NCI-H1105 treated with DMSO at 0.1 percent for 48 hours (cell line): ENCODE measurements at places on chromosomes 11 and 22.

DNA sequence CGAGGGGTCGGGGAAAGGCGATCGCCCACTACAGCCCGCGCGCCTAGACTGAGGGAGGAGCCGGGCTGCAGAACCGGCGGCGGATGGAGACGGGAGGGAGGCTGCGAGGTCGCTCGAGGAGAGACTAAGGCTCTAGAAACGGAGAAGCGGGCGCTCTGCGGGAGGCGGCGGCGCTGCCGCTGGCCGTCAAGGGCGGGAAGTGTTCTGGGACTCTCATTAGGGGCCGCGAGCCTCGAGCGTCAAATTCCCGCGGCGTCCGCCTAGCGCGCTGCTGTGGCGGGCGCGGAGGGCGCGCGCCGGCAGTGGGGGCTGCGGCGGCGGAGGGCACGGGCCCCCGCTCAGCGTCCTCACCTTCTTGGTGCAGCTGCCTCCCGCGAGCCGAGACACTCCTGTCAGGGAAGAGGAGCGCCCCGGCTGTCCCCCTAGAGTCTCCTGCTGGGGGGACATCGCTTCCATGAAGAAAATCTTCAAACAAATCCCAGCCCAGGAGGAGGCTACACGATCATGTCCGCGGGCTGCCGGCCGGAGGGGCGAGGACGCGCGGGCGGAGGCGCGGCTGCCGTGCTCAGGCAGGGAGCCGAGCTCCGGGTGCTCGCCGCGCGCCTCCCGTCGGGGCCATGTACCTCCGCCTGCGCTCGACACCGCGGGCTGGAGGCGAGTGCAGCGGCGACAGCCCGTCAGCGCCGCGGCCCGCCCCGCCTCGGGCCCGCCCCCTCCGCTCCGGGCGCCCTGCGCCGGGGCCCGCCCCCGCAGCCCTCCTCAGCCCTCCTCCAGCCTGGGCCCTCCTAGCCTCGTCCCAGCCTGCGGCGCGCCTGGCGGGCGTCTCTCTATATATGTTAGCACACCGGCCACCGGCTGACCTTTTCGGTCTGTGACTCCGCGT, at the start of gene ARHGAP20:
Gene ARHGAP20 (minus strand): TSS at position 662 of the 883 bp plus-strand sequence. CDS start 206 bp downstream, at position 456.
- peak; percentile 53 for DNase-seq

- no peak for DNase-seq
These were observed 35.9 kb upstream of the MMP20 start for GRCh38 chr11:102661040-102661439.

DNA sequence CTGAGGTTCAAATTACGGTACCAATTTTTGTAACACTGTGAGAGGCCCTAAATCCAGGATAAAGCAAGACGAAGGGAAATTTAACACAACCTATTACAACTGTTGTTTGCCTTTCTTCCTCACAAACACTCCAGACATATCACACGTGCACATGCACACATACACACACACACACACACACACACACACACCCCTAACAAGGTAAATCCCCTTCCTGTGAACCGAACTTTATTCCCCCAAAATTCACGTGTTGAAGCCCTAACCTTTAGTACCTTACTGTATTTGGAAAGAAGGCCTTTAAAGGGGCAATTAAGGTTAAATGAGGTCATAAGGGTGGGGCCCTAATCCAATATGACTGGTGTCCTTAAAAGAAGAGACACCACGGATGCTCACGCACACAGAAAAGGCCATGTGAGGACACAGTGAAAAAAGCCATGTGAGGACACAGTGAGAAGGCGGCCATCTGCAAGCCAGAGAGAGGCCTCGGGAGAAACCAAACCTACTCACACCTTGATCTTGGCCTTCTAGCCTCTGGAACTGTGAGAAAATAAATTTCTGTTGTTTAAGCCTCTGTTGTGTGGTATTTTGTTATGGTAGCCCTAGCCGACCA, 1.8 kb downstream of the SERGEF start:
- no peak for DNase-seq

GRCh38 chr11:13259374-13259773, 18.2 kb upstream of the BMAL1 start:
- no peak for DNase-seq

GRCh38 chr11:115199481-115200069, 304.6 kb downstream of the CADM1 start:
- no peak for DNase-seq

GRCh38 chr11:60810569-60810968, 25.4 kb downstream of the MS4A10 start:
- no peak for DNase-seq

- DNase-seq = no peak
These were observed 48.9 kb downstream of the CDPF1 start for GRCh38 chr22:46201059-46201757.

- no peak for DNase-seq
These were observed 245.6 kb downstream of the BLID start for GRCh38 chr11:121870206-121871045.

DNA sequence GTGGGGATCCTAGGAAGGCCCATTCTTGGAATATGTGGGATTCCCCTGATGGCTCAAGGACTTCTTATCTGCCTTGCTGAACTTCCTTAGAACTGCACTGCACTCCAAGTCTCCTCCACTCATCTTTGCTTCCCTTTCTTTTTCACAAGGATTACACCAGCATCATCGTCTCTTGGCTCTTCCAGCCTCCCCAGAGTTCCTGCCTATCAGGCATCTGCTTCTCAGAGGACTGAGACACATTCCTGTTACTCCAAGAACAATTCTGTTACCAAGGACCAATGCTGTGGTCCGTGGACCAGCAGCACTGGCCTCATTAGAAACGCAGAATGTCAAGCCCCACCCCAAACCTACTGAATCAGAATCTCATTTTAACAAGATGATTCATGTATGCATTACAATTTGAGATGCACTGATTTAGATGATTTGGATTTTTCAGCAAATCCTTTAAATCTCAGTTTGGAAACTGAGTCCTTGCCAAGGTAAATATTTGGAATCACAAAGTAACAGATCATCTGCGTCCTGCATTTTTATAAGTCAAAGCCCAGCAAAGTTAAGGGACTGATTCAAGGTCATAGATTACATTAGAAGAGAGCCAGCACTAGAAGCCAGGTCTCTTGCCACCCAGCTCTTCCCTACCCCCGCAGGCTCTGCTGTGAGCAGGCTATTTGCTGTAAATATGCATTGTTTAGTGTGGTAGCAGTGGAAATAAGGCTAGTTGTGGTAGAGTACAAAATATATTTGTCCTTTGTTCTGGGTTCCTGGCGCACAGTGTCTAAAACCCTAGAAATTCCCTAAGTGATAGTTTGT, 110.9 kb downstream of the SWAP70 start:
- DNase-seq = no peak

- no peak for DNase-seq
These were observed 185.4 kb downstream of the AASDHPPT start for GRCh38 chr11:106262852-106263251.

- DNase-seq = no peak
These were observed 437 bp downstream of the SLC43A3 start for GRCh38 chr11:57426439-57426928.

GRCh38 chr11:74611369-74611861, 19.0 kb downstream of the POLD3 start:
- peak; percentile 51 for DNase-seq

- DNase-seq = peak; percentile 44
These were observed 17.9 kb downstream of the MYEOV start for GRCh38 chr11:69311767-69312385.

DNA sequence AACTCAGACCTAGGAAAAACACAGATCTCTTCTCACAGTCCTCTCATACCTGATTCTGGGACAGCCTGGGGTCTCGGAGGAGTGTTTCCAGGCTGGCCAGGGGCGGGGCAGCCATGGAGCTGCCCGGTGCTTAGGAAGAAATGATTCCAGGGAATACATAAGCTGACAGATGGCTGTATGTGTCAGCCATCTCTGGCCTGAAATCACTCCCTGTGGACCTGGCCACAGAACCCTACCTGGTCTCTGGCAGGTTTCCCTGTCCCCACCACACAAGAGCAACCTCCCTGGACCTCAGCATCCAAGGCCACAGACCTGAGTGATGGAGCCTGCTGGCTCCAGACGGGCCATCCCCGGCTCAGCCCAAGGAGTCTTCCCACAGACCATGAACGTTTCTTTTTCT, 10.0 kb downstream of the GGA1 start:
- no peak for DNase-seq

GRCh38 chr22:19819911-19820879, 34.5 kb downstream of the GNB1L start:
- no peak for DNase-seq
